ENCODE measurements at places on chromosomes 7 and 10.

GRCh38 chr7:114917211-114917839 lies 4.6 kb upstream of the MDFIC start:
- DNase-seq, result no peak

GRCh38 chr7:41955893-41956675 lies 253.2 kb upstream of the INHBA start:
- DNase-seq, result peak; percentile 99

GRCh38 chr7:25482631-25483030 lies 254.3 kb upstream of the NPVF start:
- DNase-seq, result no peak

DNA sequence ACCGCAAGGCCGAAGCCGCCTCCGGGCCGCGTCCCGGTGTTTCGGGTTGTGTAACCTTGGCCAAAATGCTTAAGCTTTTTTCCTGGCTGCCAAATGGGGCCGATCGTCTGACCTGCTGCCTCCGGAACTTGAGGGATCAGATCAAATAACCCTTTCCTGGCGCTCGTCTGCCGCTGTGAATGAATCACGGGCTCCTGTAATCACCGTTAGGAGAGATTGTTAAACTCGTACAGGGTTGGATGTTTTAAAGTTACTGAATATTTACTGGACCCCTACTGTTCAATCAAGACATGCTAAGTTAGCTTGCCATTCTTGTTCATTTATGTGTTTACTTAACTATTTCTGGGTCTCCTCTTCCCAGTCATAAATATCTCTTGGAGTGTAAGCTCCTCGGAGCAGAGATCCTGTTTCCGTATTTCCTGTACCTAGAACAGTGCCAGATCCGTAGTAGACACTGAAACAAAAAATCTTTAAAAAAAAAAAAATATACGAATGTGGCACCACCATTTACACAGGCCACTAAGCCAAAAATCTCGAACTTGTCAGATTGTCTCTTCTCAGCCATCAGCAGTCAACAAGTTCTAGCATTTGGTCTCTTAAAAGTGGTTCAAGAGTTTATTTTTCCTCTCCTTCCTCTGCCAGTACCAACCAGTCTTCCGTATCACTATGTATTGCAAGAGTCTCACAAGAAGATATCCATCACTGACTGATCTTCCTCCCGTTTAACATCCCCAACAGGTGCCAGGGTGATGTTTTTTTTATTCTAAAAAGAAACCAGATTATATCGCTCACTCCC lies 650 bp upstream of the TM9SF3 start:
- DNase-seq, result no peak

- no peak for DNase-seq
These were observed 24.6 kb upstream of the BMPER start for GRCh38 chr7:33880787-33881186.

DNA sequence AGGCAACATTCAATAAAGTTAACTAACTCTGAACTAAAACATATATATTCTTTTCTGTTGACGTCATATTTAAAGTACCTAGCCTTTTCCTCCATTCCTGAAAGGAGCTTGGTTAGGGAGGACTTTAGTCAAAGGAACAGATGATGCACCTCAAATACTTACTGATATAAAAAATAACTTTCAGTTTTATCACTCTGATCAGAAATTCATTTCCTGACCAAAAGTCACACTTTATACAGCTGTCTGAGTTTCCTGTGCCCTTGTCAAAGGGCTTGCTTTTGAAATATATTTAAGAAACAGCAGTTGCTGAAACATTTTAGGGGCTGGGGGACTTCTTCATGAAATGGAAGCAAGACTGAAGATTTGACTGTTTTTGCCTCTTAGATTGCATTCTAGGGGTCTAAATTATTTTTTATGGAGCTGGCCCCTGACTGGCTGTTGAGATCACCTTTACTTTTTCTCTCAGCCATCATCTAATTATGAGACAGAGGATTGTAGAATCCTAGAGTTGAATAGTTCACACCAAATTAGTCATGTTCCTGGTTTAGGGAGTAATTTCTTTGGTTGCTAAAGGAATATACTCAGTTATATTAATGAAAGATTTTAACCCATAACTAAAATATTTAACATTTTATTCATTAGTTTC lies 46.6 kb downstream of the GLCCI1 start:
- DNase-seq, result no peak

GRCh38 chr10:79084012-79084971 lies 15.5 kb downstream of the ZMIZ1 start:
- peak; percentile 85 for DNase-seq

DNA sequence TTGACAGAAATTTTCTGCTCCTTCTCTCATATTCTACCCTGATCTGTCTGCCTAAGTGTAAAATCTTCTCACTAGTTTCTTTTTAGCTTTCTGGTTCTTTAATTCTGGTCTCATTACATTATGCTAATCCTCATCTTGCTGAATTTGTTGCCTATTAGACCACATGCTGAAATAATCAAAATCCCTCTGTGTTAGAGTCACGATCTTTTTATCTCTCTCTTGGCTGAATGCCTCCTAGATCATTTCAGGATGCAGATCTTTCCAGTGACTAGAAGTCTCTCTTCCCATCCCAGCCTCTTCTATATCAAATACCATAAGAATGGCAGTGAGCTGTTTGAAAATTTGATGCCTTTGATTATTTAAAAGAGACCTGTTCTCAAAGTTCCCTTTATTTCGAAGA lies 661.9 kb downstream of the SORCS1 start:
- no peak for DNase-seq

DNA sequence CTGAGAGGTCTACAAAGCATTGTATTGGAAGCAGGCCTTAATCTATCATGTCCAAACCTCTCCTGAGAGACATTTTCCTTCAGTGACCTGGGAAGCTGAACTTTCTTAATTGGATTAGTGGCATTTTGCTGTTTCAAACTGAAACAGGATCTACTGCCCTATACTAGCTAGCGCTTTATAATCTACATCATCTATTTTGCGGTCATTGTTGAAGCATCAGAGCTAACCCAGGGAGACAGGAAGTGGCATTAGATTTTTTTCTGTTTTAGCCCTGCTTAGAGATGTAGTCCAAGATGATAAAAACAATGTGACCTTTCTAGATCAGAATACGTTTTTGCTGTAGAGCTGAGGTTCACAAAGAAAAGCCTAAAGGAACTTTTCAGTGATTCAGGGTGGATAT lies 147.4 kb upstream of the AGR3 start:
- no peak for DNase-seq

- peak; percentile 25 for DNase-seq
These were observed 40.5 kb downstream of the PDE6C start for GRCh38 chr10:93652857-93653256.

DNA sequence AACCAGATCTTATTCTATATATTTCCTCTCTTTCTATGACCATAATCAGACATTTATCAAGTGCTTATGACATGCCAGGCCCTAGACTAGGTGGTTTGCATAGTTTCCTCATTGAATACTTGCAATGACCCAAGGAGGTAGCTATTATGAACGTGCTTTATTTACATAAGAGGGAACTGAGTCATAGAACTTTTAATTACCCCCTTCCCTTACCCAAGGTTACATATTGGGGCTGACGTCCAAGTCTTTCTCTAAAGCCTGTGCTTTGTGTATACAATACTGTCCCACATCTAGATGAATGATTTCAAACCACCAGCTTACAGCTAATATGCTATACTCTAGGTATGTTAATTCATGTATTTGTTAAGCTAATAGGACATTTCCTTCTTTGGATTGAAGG lies 91.9 kb upstream of the NPY start:
- DNase-seq, result no peak

GRCh38 chr10:103501186-103501585 lies 7.7 kb downstream of the NEURL1 start:
- DNase-seq, result no peak

DNA sequence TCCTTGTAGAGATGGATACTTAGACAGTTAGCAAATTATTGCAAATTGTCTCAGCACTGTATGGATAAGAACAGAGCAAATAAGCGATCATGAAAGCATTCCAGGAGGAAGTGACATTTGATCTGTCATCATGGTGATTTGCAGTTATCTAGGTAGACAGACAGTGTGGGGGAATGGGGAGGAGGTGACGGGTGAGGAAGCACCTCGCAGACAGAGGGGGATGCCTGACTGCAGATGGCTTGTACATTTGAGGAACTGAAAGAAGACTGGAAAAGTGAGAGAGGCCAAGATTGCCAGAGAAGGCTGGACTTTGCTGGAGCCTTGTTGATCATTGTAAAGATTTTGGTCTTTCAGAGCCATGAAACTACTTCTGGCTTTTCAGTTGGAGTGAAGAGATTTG lies 318.2 kb upstream of the CELF2 start:
- DNase-seq, result no peak

DNA sequence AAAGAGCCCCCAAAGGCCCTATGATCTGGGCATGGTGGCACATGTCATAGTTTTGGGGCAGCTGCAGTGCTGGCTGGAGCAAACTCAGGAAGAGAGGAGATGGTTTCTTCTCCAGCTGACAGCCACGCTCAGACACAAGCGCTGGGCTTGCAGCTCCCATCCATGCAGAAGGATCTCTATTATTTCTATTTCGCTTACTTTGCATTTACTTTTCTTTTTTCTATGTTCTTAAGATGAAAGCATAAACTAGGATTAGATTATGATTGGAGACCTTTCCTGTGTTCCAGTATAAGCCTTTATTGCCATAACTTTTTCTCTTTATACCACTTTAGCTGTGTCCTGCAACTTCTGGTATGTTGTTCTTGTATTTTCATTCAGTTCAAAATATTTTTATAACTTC lies 5.0 kb downstream of the JAKMIP3 start:
- no peak for DNase-seq

DNA sequence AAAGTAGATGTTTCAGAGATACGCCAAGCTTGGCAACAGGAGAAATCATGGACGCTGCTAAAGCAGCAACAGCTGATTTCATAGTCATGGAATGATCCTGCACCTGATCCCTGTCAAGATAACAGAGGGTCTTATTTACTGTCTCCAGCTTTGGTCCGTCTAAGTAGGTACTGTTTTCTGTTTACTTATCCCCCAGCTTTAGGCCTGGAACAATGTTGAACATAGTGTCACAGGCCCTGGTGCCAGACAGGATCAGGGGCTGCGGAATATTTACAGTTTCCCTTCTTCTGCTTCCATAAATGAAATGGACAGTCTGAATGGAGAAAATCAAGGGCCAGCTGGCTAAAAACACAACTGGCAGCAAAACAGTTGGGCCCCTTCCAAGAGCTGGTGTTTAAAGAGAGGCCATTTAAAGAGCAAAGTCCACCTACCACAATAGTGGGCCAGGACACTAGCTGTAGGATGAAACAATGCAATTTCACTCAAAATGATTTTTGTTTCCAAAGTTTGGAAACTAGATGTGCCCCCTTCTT lies 2.9 kb downstream of the GPR37 start:
- DNase-seq, result no peak

- DNase-seq, result no peak
These were observed 1494.9 kb upstream of the LRRTM3 start for GRCh38 chr10:65430979-65431378.
